HT-29 (cell line): ENCODE measurements at places on chromosomes 2 and 18.

DNA sequence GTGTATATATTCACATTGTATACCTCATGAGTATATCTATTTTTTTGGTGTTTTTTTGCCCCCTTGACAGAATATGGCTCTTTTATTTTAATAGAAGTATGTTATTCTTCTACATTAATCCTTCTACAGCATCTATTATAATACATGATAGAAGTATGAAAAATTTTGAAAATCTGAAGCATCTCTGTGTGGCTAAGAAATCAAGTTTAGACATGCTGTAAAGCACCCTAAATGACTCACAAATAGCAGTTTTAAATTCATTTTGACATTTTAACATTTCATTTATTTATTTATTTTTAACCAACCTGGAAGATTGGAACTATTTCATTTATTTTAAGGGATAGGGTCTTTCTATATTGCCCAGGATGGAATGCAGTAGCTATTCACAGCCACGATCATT, 33.8 kb upstream of the ROCK1 start:
- no peak for DNase-seq

- DNase-seq, result peak; percentile 91
These were observed 786 bp upstream of the ZFP36L2 start for GRCh38 chr2:43226955-43227829.

DNA sequence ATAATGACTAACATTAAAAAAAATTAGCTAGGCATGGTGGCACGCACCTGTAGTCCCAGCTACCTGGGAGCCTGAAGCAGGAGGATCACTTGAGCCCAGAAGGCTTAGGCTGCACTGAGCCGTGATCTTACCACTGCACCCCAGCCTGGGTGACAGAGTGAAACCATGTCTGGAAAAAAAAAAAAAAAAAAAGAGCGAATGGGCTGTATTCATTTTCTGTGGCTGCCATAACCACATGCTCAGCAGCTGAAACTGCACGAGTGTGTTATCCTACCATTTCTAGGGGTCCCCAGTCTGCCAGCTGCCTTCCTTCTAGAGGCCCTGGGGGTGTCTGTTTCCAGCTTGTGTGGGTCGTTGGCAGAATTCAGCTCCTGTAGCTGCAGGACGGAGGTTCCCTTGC, 247.8 kb downstream of the EIPR1 start:
- DNase-seq, result no peak

GRCh38 chr2:46818141-46818621, 97.4 kb downstream of the MCFD2 start:
- DNase-seq, result no peak

GRCh38 chr2:17620841-17621240, 80.3 kb downstream of the VSNL1 start:
- no peak for DNase-seq

- DNase-seq, result no peak
These were observed 32.5 kb downstream of the IDH1 start for GRCh38 chr2:208222351-208222750.

DNA sequence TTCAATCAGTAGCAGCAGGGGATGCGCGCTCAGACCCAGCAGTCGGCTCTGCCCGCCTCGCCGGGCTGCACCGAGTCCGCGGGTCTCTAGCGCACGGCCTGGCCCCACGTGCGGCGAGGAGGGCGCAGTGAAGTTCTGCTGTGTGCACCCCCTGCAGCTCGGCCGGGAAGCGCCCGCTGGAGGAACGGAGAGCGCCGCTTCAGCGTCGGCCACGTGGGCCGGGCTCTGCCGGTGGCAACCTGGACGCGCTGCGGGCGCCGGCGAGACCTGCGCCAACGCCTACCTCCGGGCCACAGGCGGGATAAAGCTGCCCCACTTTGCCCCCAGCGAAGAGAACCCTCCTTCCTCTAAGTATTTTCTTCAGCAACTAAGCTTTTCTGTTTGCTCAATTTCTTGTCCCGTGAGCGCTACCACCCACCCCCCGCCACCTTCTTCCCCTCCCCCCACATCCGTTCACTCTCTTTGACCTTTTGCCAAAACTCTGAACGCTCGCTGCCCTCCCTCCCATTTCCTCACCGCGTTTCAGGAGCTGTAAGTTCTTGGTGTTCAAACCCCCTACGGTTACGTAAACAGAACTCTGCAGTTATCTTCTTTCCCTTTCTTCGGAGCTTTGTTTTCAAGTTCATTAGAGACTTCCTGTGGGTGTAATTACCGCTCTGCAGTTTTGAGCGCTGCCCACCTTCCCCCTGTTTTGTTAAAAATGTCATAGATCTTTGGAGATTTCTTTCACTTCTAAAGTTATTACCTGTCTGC, 42.6 kb upstream of the EDAR start:
- no peak for DNase-seq

GRCh38 chr2:192044496-192044895, 150.2 kb downstream of the TMEFF2 start:
- peak; percentile 2 for DNase-seq

- DNase-seq, result no peak
These were observed 60.7 kb downstream of the PRELID3A start for GRCh38 chr18:12468445-12468844.

DNA sequence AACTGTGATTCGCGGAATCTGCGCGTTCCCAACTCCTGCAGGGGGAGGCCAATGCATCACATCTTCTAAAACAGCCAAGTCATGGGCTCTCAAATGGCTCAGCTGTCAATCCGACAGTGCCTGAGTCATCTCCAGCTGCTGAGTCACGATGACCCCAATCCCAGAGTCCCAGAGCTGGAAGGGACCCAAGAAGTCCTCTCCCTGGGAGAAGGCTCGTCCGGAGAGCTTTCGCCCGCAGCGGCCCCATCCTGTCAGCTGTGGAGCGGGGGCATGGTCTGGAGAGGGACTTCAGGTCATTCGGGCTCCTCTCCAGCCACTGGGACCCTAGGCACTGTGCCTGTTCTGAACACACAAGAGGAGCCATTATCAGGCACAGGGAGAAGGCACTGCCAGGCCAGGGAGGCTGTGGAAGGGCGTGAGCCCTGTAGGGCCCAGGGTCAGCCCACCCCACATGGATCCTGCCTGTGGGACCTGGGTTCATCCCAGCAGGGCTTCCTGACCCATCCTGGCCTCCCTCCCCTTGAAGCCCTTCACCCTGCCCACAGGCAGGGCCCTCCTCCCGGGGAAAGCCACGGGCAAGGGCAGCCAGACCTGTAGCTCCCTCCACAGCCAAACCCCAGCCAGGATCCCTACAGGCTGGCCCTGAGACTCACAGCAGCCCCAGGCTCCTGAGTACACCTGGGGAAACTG, 47.6 kb upstream of the GPC1 start:
- peak; percentile 24 for DNase-seq

GRCh38 chr2:108194409-108195132, 45.2 kb upstream of the SULT1C3 start:
- DNase-seq, result peak; percentile 40

- no peak for DNase-seq
These were observed 835.0 kb upstream of the FANCL start for GRCh38 chr2:59076079-59076619.

GRCh38 chr2:95060446-95061118, 35.1 kb downstream of the MAL start:
- no peak for DNase-seq

DNA sequence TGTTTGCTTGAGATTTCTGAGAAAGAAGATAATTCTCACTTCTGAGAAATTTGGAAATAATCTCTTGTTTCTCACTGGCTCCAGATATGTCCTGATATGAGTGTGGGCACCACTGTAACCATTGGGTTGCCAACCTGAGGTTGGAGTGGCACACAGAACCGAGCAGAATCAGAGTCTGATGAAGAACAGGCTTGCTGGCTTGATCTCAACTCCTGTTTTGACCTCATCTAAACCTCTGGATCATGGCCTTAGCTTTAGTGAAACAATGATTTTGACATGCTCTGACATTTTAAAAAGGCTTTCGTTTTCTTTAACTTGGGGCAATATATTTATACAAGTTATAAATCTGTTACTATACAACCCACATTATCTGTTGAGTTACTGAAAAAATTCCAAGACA, 548.0 kb downstream of the IRS1 start:
- DNase-seq, result no peak

DNA sequence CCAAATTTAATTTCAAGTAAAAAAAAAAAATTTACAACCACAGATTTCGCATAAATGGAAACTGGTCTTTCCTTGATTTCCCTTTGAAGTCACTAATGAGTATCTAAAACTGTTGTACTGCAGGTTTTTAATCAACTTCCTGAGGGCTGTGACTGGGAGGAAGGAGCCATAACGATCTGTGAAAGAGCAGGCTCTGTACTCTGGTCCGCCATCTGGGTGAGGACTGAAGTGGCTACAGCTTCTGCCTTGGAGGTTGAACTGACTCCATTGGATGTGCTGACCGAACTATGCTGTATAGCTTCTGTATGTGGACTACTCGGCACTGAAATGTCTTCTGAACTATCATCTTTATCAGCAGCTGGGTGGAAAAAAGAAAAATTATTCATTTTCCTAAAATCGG, 69.3 kb upstream of the CHN1 start:
- no peak for DNase-seq

GRCh38 chr18:49739275-49739674, 74.1 kb downstream of the ACAA2 start:
- no peak for DNase-seq

DNA sequence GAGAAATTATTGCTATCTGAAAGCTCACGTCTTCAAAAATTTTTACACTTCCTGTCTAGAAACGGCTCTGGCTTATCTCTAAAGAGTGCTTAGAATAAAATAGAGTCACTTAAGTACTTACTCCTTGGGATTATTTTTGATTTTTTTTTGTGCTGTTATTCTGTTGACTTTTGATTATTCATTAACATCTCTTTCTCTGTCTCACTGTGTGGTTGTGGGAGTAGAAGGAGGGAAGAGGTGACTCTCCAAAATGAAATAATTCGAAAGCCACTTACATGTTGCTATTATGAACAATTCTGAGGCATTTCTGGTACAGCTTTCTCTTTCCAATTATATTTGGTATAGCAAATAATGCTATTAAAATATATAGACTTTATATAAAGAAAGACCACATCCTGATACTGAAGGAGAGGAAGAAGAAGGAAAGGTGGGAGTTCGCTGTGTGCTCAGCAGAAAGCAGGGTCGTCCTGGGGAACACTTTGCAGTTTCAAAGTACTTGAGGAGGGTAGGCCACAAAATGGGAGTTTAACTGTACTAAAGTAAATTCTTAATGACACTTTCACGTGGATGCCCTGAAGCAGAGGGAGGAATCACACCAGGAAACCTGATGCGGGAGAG, 9.6 kb upstream of the MMADHC start:
- no peak for DNase-seq

- no peak for DNase-seq
These were observed 5.6 kb downstream of the ARL4C start for GRCh38 chr2:234491281-234491680.

DNA sequence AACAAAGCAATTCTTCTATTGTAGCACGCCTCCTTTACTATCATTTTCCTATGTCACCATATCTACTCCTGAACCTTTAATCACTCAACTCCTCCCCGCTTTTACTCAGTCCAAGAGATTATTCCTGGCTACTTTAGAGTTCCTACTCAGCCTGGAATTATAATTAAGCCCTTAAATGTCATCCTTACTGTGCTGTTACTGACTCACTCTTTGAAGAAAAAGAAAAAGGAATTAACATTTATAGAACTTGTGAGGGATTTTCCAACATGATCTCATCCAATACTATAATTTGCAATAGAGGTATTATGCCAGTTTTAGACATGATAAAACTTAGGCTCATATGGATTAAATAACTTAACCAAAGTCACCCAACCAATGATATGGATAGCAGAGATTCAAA, 61.7 kb downstream of the CCDC88A start:
- DNase-seq, result no peak

DNA sequence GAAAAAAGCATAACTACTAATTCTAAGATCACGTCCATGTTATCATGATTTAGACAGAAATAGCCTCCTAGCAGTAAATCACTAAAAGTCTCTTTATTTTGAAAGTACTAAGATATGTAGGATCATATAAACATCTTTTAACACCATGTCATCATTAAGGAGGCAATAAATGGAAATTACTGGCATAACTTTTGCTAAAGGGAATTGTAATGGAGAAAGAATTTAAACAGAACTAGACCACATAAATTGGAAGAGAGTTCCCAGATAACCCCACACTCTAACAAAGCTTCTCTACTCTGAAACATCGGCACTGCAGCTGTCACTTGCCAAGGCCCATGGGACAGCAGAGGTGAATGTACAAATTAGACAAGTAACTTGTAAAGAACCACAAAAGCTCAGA, 29.5 kb downstream of the STK39 start:
- no peak for DNase-seq

- DNase-seq, result no peak
These were observed 152.2 kb downstream of the SMAD7 start for GRCh38 chr18:48798334-48799245.

- DNase-seq, result no peak
These were observed 24.5 kb upstream of the ALPP start for GRCh38 chr2:232354069-232354468.

- no peak for DNase-seq
These were observed 207.1 kb downstream of the KCNS3 start for GRCh38 chr2:18085593-18085992.

- no peak for DNase-seq
These were observed 146.2 kb upstream of the AGAP1 start for GRCh38 chr2:235347691-235348090.

DNA sequence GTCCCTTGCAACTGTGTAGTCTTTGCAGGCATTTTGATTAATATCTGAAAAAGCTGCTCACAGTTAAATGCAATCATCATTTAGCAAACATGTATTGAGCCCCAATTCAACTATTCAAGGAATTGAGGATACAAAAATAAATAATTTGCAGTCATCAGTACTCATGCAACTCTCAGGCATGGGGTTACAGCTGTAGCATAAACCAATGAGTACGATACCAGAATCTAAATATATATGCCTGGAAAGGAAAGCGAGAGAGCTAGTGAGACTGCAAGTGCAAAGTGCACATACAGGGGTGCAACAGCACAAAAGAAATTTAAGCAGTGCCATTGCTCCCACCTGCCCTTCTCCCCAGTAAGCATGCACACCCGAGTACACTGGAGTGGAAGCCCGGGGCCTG, 216.4 kb downstream of the AFF3 start:
- no peak for DNase-seq

- DNase-seq, result no peak
These were observed 107.4 kb downstream of the CLIP4 start for GRCh38 chr2:29222381-29223179.

DNA sequence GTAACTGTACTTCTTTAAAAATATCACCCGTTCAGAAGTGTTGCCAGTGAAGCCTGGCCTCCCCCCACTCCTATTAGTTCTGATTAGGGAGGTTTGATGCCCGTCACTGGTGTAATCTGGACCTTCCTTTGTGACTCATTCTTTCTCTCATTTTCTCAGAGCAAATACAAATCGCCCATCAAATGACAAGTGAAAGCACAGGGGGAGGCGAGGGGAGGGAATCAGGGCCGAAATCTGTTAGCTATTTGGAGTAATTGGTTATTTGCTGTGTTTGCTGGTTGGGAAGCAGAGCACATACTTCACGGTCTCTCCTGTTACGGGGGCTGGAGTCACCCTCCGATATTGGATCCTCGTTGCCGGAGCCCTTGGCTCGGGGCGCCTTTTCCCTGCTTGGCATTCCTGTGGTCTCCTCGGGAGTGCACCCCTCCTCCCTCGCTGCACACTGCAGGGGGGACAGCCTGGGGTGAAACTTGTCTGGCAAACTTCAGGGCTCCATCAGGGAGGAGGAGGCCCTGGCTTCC, 178.1 kb downstream of the DYSF start:
- no peak for DNase-seq
